ENCODE measurements at places on chromosomes 5 and 9.

DNA sequence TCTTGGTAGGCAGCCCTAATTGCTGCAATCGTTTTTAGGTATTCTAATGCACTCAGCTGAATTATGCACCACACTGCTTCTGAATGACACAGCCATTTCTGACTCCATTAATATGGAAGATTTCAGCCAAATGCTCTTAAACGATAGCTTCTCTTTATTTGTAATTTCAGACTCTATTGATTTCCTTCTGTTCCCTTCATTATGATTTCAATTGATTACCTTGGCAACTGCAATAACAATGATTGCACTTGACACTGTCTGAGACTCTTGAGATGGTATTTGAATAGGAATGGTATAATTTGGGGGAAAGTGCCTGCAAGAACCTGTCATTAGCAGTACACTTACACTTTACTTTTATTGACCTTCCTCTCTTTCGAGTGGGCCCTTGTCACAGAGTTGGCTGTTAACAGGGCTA, 296.1 kb upstream of the DMAC1 start:
- DNase-seq: no peak

DNA sequence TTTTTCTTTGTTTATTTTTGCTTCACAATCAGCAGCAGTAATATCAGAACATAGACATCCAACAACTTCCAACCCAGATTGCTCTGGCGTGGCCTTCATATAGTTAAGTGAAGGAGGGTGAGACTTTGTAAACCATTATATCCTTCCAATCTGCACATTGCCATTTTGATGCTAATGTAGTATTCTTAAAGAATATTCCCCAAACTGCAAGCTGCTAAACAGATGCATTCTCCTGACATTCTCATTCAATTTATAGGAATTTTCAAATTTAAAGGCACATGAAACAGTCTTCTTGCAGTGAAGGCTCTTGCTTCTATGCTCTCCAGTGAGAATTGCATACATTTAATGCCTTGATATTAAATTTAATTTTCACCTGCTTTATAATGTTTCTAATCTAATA, 181.2 kb upstream of the EDIL3 start:
- no peak for DNase-seq

DNA sequence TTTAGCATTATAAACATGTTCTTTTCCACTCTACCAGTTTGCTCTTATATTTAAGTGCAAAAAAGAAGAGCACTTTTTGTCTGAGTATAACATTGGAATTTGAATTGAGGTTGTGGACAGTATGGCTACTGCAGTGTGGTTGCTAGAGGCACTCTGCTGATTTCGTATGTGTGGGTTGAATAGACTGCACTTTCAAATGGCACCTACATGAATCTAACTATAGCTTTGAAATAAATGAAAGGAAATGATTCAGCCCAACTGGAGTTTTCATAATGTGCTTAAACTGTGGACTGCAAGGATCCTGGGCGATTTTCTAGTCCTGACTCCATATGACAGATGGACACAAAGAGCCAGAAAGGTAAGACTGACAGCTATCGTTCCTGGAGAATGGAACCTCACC, 657.6 kb upstream of the RIOK2 start:
- DNase-seq: no peak

GRCh38 chr9:38016375-38017135, 52.5 kb downstream of the SHB start:
- DNase-seq: no peak

DNA sequence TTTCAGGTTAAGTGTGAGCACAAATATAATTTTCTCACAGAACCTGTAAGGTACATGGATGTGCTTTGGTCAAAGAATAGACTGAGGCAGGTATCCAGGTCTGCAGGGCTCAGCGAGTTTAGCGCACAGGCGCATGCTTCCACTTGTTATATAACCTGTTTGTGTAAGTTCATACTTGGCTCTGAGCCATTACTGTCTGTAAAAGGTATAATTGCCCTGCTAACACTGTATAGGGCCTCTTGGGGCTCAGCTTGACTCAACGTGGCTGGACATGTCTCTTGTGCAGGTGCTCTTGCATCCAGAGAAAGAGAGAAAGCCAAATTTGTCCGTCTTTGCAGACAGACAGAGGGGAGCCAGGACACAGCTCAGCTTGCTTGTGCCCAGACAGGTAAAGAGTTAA, 759.6 kb downstream of the MTRR start:
- no peak for DNase-seq

GRCh38 chr5:173581408-173582215, 34.8 kb downstream of the BOD1 start:
- DNase-seq: peak; percentile 20

GRCh38 chr9:85062385-85063022, 393.0 kb downstream of the NTRK2 start:
- DNase-seq: no peak

DNA sequence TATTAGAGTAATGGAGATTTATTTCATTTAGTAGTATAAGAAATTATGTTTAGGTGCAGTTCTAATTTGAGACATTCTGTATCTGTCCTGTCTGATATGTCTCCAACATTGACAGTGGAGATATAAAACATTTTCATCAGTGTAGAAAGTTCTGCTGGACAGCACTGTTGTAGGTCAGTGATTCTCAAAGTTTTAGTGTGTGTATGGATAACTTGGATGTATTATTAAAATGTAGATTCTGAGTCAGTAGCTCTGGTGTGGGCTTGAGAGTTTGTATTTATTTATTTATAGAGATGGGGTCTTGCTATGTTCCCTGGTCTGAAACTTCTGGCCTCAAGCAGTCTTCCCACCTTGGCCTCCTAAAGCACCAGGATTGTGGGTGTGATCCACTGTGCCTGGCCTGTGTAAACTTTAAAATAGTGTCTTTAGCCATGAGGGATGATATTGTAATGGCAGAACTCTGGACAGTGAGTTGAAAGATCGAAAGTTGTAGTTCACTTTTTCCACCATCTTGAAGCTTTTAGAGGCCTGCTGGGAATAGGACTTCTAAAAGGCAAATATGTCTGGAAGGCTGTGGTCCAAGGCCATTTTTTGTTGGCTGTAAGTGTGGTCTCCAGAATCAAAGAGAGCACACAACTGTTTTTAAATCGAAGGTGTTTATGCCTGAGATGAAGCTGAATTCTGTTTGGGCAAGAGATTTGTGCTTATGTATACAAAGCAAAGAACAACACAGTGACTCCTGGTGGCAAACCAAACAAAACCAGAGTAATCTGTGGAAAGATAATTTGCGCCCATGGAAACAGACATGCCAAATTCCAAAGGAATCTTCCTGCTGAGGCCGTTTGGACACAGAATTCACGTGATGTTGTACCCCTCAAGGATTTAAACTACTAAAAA, 12.4 kb downstream of the UBAP1 start:
- no peak for DNase-seq

DNA sequence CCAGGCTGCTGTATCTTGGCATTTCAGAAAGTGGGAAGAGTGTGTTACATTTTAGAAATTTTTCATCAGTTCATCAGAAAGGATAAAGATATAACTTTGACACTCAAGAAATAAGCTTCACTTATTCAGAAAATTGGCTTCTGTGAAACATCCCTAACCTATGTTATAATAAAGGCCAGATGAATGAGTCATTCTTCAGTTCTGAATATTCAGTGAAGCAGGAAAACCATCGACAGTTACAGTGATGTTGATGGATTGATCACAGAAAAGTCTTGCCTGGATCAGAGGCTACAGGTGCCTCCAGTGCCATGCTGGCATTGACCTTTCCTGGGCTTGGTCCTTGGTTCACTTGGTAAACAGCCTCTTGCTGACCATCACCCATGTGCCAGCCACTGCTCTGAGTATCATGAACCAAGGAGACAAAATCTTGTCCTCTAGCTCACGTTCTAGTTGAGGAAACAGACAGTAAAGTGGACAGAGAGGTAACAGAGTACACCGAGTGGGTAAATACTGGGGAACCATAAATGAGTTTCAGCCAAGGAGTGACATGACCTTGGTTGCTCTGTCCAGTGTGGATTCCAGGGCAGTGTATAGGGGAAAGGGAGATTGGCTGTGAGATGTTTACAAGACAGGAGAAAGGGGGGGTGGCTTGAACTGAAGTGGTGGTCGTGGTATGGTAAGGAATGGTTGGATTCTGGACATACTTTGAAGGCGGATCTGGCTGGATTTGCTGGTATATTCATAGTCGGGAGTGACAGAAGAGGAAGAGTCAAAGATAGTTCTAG, 98.6 kb downstream of the AMBP start:
- no peak for DNase-seq

- no peak for DNase-seq
Observed at GRCh38 chr9:132008184-132008803, 71.4 kb downstream of the MED27 start.

DNA sequence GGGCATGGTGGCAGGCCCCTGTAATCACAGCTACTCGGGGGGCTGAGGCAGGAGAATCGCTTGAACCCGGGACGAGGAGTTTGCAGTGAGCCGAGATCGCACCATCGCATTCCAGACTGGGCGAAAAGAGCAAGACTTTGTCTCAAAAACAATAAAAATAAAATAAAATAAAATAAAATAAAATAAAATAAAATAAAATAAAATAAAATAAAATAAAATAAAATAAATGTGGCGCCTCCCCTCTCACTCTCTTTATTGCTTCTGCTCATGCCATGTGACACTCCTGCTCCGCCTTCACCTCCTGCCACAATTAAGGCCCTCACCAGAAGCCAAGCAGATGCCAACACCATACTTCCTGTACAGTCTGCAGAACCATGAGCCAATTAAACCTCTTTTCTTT, 3.8 kb upstream of the SHC3 start:
- no peak for DNase-seq

DNA sequence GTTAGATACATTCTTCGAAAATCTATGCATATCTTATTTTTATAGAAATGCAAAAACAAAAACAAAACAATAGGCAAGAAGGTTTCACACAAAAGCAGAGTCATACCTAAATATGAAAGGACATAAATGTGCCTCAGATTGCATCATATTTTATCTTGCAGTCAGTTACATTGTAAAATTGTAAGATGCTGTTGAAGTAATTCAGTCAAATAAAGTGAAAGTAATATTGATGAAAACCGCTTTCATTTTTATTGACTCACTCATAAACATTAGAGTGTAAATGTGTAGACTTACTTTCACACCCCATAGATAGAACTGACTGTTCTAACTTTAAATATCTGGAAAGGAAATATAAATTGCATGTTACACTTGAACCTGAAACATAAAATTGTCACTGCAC, 931.5 kb upstream of the NUDT12 start:
- DNase-seq: no peak

DNA sequence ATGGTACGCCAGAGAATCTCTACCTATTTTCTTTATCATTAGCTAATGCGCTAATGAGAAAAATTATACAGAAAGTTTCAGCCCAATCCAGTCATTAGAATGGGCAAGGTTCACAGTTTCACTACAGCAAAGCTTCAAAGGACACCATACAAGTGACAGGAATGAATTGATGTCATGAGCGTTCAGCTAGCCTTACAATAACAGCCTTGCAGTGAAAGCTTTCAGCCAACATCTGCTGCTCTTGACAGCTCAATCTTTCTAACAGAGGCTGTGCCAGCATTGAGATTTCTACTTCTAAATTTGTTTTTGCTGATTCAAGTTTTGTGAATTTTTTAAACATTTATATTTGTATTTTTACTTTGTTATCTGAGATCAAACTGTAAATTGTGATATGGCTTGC, 302.4 kb upstream of the FAM174A start:
- no peak for DNase-seq

- DNase-seq: no peak
Observed at GRCh38 chr5:112732131-112732530, 5.6 kb upstream of the APC start.

GRCh38 chr9:115111874-115112273, 6.1 kb downstream of the TNC start:
- DNase-seq: no peak

- DNase-seq: no peak
Observed at GRCh38 chr5:118692811-118693342, 295.5 kb downstream of the DTWD2 start.

DNA sequence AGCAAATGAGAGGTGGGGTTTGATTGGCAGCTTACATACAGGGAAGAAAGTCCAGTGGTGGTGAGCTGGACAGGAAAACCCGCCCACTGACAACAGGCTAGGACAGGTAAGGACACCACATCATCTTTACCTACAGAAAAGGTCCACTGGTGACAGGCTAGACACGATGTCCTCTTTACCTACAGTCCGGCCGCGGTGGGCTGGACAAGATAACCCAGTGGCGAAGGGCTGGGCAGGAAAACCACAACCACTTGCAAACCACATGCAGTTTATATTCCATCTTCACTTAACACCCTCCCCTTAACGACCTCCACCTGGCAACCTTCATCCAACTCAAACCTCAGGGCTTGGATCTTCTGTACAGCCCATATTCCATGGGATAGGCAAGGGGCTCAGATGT, 5.0 kb upstream of the NIPAL4 start:
- no peak for DNase-seq

DNA sequence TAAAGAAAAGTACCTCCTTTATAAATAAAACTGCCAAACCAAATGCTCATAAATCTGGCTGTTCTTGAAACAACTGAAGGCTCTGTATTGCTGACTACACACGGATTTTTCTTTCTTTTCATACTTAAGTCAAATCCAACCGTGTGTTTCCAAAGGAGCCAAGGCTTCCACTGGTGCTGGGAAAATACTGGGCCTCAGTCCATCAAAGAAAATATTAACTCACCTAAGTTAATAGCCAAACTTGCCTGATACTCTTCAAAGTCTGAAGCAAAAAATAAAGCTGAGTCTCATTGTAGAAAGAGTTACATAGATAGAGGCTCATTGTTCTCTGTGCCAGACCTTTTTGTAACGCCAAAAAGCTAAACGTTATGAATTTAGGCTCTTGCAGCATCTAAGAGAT, 350.4 kb upstream of the CDH9 start:
- no peak for DNase-seq

DNA sequence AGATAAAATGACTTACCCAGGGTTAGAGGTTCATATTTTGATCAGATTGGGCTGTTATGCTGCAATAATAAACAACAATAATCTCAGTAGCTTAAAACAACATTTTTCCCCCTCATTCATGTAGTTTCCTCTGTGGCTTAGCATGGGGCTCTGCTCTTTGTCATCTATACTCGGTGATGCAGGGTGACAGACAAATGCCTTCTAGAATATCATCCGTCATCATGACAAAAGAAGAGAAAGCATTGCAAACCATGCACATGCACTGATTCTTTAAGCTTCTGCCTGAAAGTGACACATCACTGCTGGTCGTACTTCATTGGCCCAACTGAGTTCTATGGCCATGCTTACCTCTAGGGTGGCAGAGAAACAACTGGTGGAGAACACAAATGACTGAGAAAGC, 58.8 kb upstream of the MAMDC2 start:
- no peak for DNase-seq

GRCh38 chr9:89519366-89519805, 21.5 kb upstream of the SEMA4D start:
- DNase-seq: no peak

GRCh38 chr5:157245886-157246285, 20.0 kb upstream of the CYFIP2 start:
- DNase-seq: no peak

Data from stimulated activated CD4-positive, alpha-beta T cell treated with anti-CD3 and anti-CD28 coated beads, Interleukin-1b, Interleukin-23, amount 100 ng/mL, for 4 hours (primary cell).